ENCODE measurements at places on chromosomes 12 and 14.

GRCh38 chr12:46559311-46559710 is 186.7 kb upstream of the SLC38A2 start:
- no peak for DNase-seq

GRCh38 chr14:105409364-105409763 is 10.3 kb upstream of the MTA1 start:
- DNase-seq, result no peak

DNA sequence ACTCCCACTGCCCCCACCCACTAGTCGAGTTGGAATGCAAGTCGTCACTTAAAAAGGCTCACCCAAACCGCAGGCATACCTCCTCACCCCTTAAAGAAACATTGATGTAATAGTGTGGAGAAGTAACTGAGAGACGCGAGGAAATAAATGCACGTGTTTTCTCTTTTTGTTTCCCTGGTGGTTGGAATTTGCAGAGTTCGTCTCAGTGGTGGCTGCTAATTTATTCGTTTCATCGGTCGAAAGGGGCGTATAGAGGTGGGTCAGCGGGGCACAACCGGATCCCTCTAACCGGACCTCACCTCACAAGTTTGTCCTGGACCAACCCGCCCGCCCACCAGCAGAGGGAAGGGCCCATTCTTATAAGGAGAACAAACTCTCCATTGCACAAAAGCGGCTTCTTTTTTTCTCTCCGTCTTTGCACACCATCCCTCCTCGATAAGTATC is 5.0 kb upstream of the NPAS3 start:
- no peak for DNase-seq

DNA sequence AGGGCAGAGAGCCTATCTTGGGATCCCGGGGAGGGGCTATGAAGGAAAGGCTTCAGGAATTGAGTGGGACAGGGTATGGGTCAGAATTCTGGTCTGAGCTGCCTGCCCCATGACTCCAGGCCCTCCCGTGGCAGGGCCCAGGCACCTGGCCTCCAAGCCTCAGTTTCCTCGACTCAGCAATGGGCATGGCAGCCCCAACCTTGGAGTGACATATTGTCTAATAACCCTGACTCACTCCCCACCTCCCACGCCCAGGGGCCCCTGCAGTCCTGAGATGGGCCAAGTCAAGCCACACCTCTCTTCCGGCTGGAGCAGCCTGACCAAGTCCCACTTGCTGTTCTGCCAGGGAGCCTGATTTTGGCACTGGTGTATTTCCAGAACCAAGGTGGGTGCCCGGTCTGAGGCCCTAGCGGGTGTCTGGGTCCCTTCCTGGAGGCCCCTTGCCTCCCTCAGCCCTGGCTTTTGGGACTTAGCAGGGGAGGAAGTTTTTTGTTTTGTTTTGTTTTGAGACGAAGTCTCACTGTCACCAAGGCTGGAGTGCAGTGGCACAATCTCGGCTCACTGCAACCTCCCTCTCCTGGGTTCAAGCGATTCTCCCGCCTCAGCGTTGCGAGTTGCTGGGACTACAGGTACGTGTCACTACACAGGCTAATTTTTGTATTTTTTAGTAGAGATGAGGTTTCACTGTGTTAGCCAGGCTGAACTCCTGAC is 40.3 kb upstream of the RCOR1 start:
- no peak for DNase-seq

GRCh38 chr12:120818416-120818815 is 85.7 kb downstream of the SPPL3 start:
- no peak for DNase-seq
